Activated CD4-positive, CD25-positive, alpha-beta regulatory T cell treated with anti-CD3 and anti-CD28 coated beads, Interleukin-2, amount 50 U/mL, for 72 hours (primary cell): ENCODE measurements at places on chromosomes 7 and 10.

DNA sequence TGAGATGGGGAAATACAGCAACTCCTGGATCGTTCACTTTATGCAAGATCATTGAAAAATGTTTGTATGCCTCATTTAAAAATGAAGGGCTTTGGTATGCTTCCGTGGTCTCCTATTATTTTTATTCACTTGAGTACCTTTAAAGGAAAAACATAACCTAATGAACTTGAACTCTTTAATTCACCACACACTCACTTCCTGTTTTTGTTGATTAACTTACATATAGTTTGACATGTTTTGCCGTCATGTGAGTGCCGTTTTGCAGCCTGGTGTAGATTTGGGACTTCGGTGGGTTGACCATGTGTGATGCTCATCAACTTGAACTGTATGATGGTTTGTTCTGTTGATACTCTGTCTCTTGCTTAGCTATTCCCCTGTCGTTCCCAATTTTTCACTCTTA, 28.9 kb downstream of the CASP7 start:
- no peak for DNase-seq

DNA sequence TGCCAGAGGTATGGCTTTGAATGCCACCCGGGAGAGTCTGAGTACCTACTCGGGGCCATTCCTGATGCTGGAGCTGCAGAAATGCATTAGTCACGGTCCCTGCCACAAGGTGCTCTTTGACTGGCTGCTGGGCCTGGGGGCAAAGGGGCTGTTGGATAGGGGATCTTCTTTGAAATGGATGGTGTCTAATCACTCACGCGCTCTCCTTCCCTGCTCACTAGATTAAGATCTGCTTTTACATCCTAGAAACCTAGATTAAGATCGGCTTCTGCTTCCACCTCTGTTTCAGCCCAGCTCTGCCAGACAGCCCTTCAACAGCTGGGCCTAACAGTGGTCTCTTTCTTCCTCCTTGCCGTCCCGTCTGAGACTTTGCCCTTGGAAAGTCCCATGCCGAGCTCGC, 57.2 kb downstream of the PAX2 start:
- DNase-seq, result no peak

DNA sequence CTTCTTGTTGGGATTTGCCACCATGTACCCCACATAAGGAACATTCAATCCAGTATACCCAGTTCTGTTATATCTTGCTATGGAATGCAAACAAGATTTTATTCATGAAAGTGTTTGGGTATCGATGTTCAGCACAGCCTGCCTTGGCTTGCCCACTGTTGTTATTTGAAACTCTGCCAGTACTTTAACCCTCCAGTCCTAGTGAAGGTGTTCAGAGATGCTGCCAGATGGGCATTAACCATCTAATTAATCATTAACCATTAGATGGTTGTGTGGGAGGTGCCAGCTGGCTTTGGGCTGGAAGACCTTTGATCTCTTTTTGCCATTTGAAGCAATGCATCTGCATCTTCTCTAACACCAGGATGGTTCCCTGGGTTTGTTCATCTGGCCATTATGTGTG, 363.0 kb downstream of the SH2D4B start:
- DNase-seq, result no peak

GRCh38 chr10:5779730-5780129, 33.5 kb downstream of the GDI2 start:
- DNase-seq, result no peak

- no peak for DNase-seq
Measured at GRCh38 chr7:138880881-138881578, 83.0 kb upstream of the ATP6V0A4 start.

DNA sequence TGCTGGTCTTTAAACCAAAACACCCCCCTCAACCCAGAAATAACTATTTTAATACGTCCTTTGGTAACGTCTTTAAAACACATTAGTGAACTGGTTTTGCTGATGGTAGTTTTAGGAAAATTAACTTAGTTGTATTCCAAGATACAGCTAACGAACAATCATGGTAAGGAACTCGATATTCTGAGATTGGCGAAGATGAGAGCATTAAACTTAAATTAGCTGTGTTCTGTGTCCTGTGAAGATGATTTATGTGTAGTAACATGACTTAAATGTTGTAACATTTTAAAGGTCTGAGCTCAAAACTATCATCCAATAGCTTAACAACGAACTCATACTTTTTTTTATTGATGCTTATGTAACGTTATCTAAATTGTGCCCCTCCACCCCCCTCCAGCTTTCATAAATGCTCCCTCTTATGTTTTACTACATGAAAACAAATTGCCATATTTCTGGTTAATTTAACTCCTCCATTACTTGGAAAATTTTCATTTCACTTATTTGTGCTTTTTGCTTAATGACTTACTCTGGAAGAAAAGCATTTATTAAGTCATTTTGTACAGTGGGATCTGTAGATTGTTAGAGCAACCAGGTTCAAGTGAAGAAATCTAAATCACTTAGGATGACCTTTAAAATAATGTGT, 1.7 kb downstream of the SDK1 start:
- DNase-seq, result no peak

GRCh38 chr7:26858735-26859134, 5.7 kb downstream of the SKAP2 start:
- no peak for DNase-seq

DNA sequence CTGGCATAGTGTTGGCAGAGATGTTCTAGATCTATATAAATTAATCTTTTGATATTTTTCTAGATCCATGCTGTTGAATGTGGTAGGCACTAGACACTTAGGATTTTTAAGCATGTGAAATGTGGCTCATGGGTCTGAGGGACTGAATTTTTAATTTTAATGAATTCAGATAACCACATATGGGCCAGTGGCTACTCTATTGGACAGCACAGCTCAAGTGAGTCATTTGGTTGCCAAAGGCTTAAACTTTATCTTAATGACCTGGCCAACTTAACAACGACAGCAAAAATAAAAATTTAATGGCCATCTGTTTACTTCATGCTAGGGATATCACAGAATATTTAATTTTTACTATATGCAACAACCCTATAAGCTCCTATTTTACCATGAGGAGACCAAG, 61.4 kb downstream of the CDK14 start:
- no peak for DNase-seq

- DNase-seq, result no peak
Measured at GRCh38 chr10:32110790-32111189, 54.6 kb upstream of the KIF5B start.

- DNase-seq, result no peak
Measured at GRCh38 chr10:65270969-65271368, 1654.9 kb upstream of the LRRTM3 start.

- no peak for DNase-seq
Measured at GRCh38 chr10:32417911-32418547, 27.9 kb upstream of the CCDC7 start.

DNA sequence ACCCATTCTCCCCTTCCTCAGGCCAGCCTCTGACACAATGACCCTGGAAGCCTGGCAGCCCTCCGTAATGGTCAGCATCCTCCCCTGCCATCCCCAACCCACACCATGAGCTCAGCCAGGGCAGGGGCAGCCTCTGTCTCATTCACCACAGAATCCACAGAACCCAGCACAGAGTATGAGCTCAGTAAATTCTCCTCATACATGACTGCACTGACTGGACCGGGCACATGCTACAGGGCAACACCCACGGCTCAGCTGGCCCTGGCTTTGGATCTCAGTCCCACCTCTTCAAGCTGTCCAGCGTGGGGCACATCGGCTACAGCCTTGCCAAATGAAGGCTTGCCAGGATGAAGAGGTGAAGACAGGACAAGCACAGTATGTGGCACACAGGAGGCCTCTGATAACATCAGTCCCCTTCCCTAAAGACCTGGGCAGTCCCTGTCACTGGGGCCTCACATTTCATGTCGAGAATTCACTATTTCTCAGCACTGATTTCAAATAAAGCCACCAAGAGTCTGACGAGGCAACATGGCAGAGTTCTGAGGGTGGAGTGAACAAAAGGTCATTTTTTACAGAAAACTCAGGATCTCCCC, 7.9 kb downstream of the GPRIN2 start:
- DNase-seq, result no peak

GRCh38 chr7:155531681-155532080, 14.7 kb downstream of the CNPY1 start:
- DNase-seq, result peak; percentile 7

GRCh38 chr10:47381427-47382379, 2.4 kb downstream of the ZNF488 start:
- DNase-seq, result no peak

GRCh38 chr10:13787015-13787421, 200.3 kb downstream of the PRPF18 start:
- peak; percentile 54 for DNase-seq

- no peak for DNase-seq
Measured at GRCh38 chr10:4865945-4866661, 40.1 kb downstream of the AKR1E2 start.

DNA sequence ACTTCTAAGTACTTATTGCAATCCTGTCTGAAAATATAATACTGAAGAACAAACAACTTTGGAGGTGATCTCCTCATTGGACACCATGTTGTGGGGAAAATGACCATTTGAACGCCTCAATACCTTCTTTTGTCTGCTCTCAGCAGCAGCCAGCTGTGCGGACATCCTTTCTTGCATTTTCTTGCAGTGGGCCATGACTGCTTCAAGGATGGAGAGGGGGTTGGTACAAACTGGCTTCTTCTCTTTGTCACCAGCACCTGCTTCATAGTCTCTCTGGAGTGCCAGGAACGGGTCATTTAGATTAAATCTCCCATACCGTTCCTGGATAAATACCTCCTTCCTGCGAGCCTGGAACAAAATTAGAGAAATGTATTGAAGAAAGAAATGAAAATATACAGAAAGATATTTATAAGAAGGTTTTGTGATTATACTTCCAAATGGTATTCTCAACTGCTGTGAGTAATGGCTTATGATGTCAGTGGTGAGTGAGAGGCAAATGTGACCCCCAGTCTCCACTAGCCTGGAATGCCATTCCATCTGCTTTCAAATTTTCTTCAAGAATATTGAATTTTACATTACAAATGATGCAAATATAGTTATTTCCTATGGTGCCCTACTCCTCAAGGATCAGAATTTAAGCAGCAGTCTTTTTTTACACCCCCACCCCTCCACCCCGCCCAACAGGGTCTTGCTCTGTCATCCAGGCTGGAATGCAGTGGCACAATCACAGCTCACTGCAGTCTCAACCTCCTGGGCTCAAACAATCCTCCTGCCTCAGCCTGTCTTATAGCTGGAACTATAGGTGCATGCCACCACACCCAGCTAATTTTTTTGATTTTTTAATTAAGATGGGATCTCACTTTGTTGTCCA, 62.4 kb downstream of the CTTNBP2 start:
- DNase-seq, result no peak

DNA sequence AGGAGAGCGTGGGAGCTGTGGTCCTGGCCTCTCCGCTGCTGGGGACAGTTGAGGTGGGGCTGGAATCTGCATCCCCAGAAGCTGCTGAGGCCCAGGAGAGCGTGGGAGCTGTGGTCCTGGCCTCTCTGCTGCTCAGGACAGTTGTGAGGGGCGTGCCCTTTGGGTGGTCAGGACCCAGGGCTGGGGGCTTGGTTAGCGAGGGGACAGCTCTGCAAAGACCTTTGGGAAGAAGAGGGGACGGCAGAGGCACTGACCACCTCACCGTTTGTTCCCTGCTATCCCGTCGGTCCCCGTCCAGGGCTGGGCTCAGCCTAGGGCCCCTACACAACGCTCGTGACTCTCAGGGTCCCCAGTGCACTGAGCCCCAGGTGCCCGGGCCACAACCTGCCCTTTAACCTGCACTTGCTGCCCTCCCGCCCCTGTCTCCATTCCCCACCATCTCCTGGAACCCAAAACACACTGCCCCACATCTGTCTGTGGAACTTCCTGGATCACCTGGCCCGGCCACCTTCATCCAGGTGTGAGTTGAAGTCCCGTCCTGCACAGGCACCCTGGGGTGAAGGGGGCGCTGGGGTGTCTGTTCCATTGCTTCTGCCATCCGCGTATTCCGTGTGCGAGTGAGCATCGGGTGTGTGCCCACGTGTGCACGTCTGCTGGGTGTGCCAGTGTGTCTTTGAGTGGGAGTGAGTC, 14.1 kb downstream of the FOXL3 start:
- no peak for DNase-seq

GRCh38 chr7:7969306-7970236, 975 bp downstream of the GLCCI1 start:
- peak; percentile 62 for DNase-seq

- DNase-seq, result no peak
Measured at GRCh38 chr7:150958062-150958552, 20.0 kb downstream of the KCNH2 start.

DNA sequence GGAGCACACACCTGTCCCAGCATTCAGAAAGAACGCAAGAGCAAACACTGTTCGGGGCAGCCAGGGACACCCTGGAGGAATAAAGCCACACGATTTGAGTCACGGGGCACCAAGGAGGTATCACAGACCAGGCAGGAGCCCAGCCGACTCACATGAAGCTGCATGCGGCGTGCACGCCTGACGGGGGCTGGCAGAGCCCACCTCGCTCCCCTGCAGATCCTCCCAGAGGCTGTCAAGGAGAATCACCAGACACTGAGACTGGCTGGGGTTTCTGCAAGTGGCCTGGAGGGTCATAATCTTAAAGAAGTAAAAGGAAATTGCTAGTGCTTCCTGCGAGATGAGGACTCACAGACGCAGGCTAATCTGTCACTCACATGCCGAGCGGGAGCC, 61.6 kb downstream of the TCERG1L start:
- no peak for DNase-seq

DNA sequence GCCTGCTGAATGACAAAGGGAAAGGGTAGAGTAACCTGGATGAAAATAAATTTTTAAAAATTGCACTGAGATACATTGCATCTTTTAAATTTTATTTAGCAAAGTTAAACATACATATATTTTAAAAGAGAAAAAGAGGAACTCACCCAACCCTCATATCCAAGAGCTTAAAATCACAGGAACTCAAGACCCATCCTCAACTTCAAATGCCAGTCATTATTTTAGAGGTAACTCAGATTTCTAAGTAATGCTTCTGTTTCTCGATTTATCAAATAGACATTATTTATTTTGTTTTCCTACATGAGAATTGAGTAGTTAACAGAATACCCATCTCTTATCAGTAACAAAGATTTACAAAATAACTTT, 32.4 kb upstream of the KMT2E start:
- no peak for DNase-seq

GRCh38 chr7:132145466-132145865, 430.8 kb downstream of the PLXNA4 start:
- DNase-seq, result no peak

DNA sequence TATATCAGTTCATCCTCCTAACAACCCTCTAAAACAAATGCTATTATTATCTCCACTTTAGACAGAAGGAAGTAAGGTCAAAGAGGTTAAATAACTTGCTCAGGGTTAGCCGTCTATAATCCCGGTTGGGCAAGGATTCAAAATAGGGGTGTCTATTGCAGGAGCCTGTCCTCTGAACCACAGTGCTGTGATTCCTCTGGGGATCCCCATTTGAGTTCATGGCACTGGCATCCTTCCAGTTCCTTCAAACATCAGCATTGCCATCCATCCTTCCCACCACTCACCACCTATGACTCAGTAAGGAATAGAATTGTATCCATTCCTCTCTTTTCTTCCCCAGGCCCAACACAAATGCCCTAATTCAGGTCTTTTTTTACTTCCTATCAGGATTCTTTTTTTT, 25.6 kb downstream of the HPS6 start:
- no peak for DNase-seq
